ENCODE measurements at places on chromosomes 7 and 10.
A peak's percentile ranks its signal among the peaks of the same experiment; 100 is the strongest.

GRCh38 chr10:93894516-93895378 is 969 bp downstream of the SLC35G1 start:
- H3K27me3 ChIP-seq: no peaks in the 10 kb centered on the region
- no peak overlapping the region for H3K27ac ChIP-seq
- no peaks in the 10 kb centered on the region for H3K36me3 ChIP-seq
- no peak for DNase-seq
- no peaks in the 10 kb centered on the region for H3K4me1 ChIP-seq

DNA sequence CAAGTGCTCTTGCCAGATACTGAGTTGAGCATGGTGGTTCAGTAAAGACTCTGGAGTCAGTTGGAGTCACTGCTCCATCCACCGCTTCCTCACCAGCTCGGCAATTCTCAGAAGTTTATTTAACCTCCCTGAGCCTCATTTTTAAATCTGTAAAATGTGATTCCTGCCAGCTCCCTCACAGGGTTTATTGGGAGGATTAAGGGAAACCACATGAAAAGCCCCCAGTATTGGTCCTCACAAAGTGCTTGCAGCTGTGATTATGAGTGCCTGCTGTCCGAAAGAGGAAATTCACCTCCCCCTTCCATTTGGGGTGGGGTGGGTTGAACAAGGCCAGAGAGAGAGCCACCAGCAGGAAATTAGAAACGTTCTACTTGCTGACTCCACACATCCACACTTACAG is 99.0 kb downstream of the AOAH start:
- no peak overlapping the region for H3K4me3 ChIP-seq
- no peaks in the 10 kb centered on the region for H3K36me3 ChIP-seq
- peak; percentile 21 for DNase-seq

- no peak for DNase-seq
- H3K4me1 ChIP-seq: no peaks in the 10 kb centered on the region
- H3K36me3 ChIP-seq: no peaks in the 10 kb centered on the region
- H3K4me3 ChIP-seq: no peak overlapping the region
Observed at GRCh38 chr10:58859526-58859925, 316.9 kb upstream of the PHYHIPL start.

DNA sequence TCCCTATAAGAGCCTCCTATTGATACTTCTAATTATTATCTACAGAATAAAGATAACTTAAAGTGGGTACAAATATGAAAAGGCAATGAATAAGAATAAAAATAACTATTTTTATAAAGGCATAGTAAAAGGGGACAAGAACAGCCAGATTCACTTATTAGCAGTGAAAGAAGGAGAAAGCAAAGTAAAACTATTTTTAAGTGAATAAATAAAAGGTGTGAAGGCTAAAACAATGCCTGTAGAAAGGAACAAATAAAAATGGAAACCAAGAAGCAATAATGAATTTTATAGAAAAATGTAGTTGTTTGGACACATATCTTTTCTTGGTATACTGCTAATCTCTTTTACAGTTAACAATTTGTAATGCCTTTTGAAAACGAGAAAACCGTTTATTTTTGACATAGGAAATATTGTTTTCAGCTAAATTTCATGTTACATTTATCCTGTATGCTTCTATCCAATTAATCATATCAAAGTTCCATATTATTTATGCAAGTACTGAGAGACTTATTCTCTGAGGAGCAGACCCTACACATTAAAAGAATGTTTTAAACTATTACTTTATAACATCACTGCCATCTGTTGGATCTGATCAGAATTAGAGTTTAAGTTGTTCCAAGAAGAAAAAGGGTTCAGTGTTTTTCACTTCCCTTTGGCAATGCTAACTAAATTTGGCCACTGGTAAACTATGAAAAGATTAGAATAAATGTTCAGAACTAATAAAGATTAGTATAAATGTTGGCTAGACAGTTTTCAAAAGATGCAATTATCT is 59.1 kb downstream of the ARMC3 start:
- no peak overlapping the region for H3K4me3 ChIP-seq
- no peaks in the 10 kb centered on the region for H3K36me3 ChIP-seq
- peaks cover 2% of the 10 kb centered on the region for H3K27me3 ChIP-seq
- no peak overlapping the region for H3K27ac ChIP-seq
